Muscle of leg (tissue), 16 donors: ENCODE measurements at places on chromosomes 5 and 9.

DNA sequence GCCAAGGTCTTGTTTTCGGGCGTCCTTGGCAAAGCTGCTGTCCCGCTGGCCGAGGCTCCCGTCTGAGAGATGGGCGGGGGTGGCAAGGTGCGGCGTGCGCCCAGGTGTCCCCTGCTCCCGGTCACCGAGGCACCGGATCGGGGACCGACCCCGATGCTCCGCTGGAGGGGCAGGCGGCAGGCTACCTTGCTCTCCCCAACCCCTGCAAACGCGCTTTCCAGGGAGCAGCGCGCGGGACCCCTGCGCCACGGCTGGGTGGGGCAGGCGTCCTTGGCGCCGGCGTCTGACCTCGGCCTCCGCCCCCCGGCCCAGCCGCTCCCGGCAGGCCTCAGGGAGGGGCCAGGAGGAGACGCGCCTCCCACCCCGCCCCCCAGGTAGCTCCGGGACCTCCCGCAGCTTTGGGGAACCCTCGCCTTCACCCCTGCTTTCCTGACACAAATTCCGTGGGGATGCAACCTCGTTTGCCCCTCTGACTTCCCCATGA is 551 bp downstream of the N4BP3 start:
- DNase-seq: no peak

- no peak for DNase-seq
These were observed 54.1 kb downstream of the ARHGEF37 start for GRCh38 chr5:149635394-149635793.

GRCh38 chr5:34500236-34500847 is 155.8 kb upstream of the RAI14 start:
- DNase-seq: no peak

- DNase-seq: no peak
These were observed 1471.1 kb upstream of the ACO1 start for GRCh38 chr9:30913331-30913730.

DNA sequence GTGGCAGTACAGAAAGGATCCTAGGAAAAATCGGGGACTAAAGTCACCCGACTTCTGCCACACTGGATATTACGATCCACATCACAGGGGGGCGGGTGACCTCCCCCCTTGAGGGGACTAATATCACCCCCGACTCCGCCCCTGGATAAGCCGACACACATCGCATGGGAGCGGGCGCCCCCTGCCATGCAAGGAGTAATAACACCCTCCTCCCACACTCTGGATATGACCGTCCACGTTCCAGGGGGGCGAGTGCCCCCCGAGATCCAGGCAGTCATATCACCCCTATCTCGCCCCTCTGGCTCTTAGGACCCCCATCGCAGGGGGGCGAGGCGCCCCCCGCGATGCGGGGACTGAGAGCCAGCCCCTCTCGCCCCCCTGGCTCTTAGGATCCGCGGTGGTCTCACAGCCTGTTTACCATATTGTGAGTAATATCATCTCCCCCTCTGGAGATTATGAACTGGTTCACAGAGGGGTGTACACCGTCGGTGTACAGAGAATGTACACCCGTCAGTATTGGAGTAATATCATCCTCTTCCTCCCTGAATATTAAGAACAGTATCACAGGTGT is 423.0 kb downstream of the DIRAS2 start:
- DNase-seq: no peak
